ENCODE measurements at places on chromosomes 11 and 22.
A peak's percentile ranks its signal among the peaks of the same experiment; 100 is the strongest.

- DNase-seq: peak; percentile 82
Observed at GRCh38 chr11:75280227-75280701, 39.7 kb downstream of the TPBGL start.

- DNase-seq: no peak
Observed at GRCh38 chr22:25364281-25364680, 144.8 kb downstream of the CRYBB2 start.

DNA sequence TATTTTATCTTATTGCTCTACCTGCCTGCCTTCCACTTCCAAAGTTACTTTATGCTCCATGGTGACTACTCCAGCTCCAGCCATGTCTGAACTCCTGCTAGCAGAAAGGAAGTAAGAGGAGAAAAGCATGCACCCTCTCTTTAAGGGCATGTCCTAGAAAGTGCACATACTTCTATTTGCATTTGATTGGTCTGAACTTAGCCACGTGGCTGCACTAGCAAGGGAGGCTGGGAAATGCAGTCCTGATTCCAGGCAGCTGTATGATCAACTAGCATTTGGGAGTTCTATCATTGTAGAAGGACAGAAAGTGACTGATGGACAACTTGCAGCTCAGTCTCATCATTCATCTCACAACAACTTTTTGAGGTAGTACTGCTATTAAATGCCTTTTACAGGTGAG is 515.7 kb downstream of the BUD13 start:
- DNase-seq: no peak

GRCh38 chr11:58647866-58648265 is 25.4 kb downstream of the CNTF start:
- DNase-seq: no peak

DNA sequence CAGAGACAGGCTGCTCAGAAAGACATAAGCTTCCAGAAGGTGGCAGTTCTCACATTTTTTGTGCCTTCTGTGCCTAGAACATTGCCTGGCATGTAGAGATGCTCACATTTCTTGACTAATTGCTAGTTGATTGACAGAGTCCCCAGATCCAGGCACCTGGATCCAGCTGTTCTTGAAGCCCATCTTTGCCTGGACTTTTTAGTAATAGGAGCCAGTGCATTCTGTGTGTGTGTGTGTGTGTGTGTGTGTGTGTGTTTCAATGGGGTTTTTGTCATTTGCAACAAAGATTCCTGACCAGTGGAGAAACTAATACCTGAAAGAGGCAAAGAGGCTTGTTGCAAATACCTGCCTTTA is 15.1 kb downstream of the MRGPRF start:
- no peak for DNase-seq

- no peak for DNase-seq
Observed at GRCh38 chr22:33539902-33540751, 380.1 kb downstream of the LARGE1 start.

GRCh38 chr11:120746376-120746775 is 234.8 kb downstream of the GRIK4 start:
- DNase-seq: no peak

- DNase-seq: no peak
Observed at GRCh38 chr11:61071913-61072312, 30.4 kb upstream of the CD5 start.

DNA sequence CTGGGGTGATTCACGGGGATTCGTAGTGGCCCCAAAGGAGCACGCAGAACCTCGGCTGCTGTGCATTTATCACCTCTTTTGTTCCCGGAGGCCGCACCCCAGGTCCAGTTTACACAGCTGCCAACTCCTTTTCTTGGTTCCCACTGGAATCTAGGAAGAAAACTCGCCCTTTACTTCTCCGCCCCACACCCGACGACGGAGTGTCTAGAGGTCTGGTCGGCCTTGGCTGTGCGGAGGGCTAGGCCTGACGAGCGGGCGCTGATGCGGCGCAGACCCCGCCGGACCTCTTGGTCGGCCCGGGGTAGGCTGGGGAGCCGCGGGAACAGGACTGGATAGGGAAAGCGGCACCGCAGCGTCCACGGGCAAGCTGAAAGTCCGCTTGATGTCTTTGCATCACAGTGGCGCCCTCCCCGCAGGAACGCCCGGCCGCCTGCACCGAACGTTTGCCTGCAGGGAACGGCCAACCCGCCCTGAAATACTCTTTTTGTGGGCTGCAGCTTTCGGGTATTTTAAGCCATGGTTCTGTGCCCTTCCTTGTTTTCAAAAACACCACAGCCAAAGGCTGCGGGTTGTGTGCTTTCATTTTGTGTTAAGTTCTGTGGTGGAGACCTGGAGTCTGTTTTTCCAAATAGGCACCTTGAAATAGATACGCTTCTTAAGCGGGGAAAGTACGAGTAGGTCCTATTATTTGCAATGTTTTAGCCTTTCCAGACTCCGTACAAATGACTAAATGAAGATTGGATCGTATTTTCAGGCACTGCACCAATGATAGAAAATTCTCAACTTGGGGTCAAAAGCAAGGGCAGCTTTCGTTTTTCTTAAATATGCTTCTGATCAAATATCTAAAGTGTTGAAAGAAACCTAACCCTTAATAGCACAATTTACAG is 829 bp upstream of the ZBED5 start:
- peak; percentile 56 for DNase-seq

DNA sequence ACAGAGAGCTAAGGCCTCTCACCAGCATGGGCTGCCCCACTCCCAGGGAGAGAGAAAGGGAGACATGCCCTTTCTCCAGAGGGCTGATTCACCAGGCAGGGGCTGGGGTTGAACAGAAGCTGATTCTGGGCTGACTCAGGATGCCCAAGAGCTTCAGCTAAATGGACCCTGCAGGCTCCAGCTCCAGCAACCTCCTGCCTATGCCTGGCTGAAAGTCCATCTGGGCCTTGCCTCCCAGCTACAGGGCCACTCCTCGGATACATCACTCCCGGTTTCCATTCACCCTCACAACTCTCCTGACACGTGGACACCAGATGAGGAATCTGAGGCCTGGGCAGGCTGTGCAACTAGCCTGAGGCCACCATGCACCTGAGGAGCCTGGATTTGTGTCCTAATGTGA is 215.5 kb downstream of the BUD13 start:
- DNase-seq: no peak

GRCh38 chr11:72081184-72081644 is 564 bp downstream of the LRRC51 start:
- DNase-seq: no peak

DNA sequence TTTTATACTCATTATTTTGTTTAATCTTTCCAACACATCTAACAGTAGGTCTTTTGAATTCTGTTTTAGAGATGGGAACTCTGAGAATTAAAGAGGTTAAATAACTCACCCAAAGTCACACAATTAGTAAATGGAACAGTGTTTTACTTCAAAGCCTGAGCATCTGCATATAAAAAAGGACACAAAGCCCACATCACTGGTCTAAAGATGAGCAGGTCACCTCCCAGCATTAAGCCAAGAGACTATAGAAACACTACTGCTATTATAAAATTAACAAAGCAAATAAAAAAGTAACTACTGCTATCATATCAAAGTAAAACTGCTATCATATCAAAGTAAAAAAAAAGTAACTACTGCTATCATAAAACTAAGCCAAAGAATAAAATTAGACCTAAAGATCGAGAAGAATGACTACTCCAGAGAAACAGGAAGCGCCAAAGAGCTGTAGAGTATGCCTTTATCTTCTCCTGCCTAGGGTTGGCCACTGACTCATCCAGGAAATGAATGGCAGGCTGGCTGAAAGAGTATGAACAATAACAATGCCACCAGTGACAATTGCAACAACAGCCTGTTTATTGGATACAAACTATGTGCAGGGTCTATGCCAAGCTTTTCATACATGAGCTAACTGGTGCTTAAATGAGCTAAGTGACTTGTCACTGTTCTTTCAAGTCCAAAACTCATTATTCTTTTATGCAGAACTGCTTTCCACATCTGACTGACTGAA is 1153.0 kb upstream of the TENM4 start:
- no peak for DNase-seq

DNA sequence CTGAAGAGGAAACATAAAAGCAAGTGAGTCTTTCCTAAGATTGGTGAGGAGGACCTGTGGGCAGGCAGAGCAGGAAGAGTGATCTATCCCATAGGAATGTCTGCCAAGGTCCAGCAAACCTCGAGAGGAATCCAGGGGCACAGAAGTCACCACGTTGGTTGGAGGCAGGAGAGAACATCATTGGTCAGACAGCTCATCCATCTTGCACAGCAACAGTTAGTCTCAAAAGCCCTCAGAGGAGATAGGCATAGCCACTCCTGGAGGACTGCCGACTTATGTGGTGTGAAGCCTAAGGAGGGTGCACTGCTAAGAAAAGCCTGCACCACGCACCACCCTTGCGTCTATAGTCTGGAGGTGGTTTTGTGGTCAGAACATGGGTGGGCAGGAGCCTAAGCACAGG is 109.1 kb downstream of the RASSF10 start:
- DNase-seq: no peak

- no peak for DNase-seq
Observed at GRCh38 chr11:30861064-30861463, 274.9 kb upstream of the MPPED2 start.

DNA sequence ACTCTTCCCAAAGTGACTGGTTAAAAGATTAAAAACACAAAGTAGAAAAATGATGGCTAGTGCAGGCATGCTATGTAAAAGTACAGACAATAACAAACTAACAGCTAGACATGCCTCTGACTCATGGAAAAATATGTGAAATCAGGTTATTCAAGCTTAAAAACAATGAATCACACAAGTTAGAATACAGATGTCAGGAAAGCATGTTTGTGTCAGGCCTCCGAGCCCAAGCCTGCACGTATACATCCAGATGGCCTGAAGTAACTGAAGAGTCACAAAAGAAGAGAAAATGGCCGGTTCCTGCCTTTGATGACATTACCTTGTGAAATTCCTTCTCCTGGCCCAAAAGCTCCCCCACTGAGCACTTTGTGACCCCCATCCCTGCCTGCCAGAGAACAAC is 110.1 kb downstream of the NOX4 start:
- no peak for DNase-seq

DNA sequence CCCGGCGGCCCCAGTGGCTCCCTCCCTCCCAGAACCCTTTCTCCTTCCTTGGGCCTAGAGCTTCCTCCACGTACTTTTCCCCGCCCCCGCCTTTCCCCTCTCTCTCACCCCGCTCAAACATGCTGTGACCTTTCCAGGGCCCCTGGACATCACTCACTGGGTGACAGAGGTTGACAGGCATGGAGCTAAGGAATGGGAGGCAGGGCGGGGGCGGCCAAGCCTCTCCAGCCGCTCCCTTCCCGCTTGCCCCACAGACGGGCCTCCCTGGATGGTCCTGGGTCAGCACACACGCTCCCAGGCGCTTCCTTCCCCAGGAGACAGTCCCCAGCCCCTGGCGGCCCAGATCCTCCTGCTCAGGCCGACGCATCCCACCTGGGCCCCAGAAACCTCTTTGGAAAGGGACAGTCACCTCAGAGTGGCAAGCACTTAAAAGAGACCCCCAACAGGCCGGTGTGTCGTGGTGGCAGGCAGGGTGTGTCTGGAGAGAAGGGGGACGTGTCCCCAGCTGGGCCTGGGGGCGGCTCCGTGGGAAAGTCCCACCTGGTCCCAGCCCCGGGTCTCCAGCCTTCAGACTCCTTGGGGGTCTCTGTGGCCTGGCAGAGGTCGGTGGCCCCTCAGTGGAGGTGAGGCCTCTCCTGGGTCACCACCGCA is 8.8 kb downstream of the H19 start:
- DNase-seq: no peak

DNA sequence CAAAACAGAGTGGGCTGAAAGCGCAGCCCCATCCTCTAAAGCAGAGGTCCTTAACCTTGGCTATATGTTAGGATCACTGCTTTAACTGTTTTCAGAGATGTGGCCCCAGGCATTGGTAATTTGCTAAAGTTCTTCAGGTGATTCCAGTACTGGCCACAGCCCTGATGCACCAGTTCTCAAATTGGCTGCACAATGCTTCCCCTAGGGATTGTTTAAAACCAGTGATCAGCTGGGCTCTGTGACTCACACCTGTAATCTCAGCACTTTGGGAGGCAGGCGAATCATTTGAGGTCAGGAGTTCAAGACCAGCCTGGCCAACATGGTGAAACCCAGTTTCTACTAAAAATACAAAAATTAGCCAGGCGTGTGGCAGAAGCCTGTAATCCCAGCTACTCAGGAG is 8.4 kb upstream of the IRAG1 start:
- no peak for DNase-seq

DNA sequence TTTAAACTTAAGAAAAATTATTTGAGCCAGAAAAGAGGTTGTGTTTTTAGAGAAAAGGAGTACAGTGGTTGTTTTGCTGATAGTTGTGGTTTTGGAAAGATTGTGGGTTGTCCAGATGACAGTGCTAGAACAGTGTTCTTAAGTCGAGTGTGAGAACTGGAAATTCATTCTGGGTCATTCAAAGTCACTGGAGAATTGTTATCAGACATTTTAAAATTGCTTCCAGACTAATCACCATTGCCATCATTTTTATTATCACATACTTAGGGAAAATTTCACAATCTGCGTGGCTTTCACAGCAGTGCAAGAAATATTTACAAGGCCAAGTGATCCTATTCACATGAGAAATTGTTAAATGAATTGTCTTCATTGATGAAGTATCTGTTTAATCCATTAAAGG is 242.2 kb upstream of the DDI1 start:
- DNase-seq: no peak

- peak; percentile 45 for DNase-seq
Observed at GRCh38 chr11:63536669-63537292, at the start of gene PLAAT4. PLAAT4 (plus strand) TSS chr11:63536808; CDS start chr11:63536869, 61 bp downstream.

DNA sequence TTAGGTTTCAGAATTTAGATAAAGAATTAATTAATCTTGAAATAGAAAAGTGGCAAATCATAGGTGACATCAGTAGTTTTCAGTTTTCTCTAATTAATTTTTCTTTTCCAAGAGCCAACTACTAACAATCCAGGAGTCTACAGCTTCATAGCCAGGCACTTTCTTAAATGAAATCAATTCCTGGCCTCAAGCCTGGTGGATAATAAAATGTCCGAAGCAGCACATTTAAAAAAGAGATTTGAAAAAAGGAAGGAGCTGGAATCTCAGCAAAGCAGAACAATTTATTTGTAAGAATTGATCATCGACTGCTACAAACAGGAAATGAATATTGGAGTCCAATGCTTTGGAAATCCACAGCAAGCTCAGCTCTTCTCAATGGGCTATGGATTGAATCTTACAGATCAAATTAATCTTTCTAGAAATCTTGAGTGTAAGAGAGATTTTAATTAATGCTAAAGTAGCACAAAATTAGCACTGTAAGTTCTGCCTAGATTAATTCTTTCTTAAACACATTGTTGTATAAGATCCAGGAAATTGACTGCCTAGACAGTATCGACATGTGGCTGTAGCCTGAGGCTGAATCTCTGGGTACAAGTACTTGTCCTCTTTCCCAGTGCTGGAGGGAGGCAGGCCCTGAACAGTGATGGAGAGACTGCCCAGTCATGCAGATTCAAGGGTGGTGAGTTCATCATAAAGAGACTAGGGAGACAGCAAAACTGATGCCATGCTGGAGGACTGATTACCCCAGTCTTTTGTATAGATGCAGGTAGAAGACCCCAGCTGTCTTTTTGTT is 167.8 kb upstream of the POU2AF2 start:
- no peak for DNase-seq

- no peak for DNase-seq
Observed at GRCh38 chr11:5362017-5362625, 10.8 kb downstream of the OR51B6 start.

Data from activated CD4-positive, alpha-beta memory T cell treated with anti-CD3 and anti-CD28 coated beads, Interleukin-2, amount 10 ng/mL, durations not matched to agents 7 days and 5 days (primary cell).